Adipocyte (in vitro differentiated cells): ENCODE measurements at places on chromosomes 2 and 18.
A peak's percentile ranks its signal among the peaks of the same experiment; 100 is the strongest.

DNA sequence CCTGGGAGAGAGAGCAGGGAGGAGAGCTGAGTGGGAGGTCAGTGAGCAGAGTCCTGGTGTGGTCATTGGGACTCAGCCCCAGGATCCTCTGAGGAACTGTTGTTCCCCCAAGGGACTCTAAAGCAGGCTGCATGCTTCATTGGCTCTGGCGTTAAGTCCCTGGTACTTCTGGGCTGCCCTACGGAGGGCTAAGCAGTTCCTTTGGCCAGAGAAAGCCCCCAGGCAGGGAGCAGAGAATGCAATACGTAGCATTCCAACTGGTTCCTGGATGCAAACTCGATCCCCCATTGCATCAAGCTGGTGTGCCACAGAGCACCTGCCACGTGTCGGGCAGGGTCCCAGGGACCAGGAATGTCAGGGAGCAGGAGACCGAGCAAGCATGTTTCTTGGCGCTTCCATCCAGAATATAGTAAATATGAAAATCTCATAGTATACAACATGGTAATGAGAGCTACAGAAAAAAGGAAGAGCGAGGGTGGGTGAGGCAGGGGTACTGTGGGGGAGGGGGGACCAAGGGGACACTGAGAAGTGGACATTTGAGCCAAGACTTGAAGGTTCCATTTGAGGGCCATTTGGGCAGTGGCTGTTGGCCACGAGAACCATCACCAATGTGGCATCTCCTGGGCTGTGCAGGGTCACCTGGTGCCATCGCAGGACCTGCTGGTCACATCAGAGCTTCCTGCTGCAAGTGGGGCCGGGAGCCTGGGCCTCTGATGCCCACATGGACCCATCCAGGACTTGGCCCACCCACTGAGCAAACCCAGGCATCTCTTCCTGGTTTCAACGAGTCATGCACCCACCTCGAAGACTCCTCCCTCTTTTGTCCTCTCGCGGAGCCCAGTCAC is 160.4 kb downstream of the ASB1 start:
- DNase-seq: no peak

DNA sequence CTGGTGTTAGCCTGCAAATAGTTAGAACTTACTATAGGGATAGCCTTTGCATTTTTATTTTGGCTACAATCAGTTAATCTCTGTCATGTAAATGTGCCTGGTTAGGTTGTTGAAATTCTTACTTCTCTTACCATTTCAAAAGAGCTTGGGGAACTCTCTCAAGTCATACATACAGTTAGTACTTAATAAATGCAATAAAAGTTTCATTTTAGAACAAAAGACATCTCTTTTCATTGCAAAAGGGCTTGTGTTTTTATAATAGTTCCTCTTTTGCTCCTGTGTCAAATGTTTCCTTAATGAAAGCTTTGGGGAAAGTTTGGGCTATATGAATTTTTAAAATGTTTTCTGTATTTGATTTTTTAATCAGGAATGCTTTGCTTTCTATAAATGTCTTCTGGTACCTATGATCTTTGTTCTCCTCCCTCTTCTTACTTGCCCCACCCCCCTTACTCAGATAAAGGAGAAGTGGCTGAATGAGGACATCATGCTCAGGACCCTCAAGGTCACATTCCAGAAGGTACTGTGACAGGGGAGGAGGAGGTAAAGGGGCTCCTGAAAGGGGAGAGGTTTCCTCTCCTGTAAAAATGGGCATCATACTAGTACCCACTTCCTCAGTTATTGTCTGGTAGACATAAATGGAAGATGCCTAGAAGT is 13.6 kb downstream of the PTPN18 start:
- DNase-seq: no peak

- peak; percentile 90 for DNase-seq
These were observed 8.1 kb downstream of the SMAD7 start for GRCh38 chr18:48942554-48943261.

DNA sequence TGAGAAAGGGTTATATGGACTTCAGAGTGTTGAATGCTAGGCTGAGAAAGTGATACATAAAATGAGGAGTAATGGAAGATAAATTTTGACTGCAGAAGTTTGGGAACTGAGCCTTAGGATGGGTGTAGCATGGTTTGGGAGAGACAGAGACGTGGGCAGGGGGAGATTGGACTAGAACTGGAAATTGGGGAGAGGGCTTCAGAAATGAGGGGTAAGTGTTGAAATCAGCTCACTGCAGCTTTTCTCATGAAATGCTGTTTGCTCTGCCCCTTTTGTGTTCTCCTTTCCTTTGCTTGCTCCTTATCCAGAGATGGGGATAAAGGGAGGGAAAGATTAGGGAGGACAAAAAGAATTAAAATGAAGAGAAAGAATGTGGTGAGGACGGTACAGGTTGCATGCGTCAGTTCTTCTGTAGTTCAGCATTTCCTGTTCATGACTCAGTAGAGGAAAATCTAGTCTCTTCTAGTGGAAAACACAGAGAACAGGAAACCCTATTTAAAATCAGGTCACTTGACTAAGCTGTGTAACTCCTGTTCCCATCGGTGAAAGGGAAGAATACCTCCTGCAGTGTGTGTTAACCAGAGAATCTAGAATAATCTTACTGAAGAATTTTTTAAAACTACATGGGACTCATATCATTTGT is 105.6 kb downstream of the CRIM1 start:
- DNase-seq: peak; percentile 82

GRCh38 chr2:29762239-29762638 is 159.1 kb downstream of the ALK start:
- DNase-seq: no peak

DNA sequence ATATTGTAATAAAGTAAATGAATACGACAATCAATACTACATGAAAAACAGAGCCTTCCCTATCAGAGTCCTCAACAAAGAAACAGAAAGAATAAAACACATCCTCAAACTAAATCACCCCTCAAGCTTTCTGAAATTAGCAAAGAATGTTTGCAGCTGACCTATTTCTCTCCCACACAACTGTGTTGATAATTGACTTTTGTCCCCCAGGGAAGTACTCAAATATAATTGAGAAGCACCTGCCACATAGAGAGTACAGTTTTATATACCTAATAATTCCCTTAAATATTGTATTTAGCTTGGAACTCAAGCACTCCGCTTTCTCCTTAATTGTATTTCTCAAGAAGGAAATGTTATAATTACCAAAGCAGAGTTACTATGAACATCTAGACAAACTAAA is 12.6 kb downstream of the CACNB4 start:
- DNase-seq: no peak

DNA sequence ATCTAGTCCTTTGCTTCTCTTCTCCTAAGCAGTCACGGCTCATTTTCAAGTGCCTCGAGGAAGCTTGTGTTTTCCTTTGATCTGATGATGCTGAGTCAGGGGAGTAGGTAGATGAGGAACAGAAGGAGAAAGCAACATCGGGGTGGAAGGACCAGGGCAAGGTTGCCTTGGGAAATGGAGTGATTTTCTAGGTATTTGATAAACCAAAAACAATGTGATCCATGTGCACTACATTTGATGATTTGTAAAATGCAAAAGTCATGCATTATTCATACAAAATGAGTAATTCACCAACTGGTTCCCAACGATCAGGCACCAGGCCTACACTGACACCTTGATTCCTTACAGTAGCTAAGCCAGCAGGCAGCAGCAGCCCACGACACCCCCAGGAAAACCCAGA is 205.3 kb downstream of the ANAPC1 start:
- peak; percentile 27 for DNase-seq

DNA sequence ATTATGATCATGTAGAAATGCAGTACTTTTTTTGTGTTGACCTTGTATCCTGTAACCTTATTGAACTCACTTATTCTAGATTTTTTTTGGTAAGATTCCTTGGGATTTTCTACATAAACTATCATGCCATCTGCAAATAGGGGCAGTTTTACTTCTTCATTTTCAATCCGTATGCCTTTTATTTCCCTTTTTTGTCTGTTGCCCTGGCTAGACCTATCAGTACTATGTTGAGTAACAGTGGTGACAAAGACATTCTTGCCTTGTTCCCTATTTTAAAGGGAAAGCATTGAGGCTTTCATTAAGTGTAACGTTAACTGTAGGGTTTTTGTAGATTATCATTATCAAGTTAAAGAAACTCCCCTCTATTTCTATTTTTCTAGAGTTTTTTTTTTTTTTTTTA is 92.3 kb downstream of the LYPD1 start:
- DNase-seq: no peak

- DNase-seq: no peak
These were observed 47.9 kb upstream of the KCNF1 start for GRCh38 chr2:10863837-10864236.
